ENCODE measurements at places on chromosomes 16 and 17.

- DNase-seq, result no peak
These were observed 41.1 kb downstream of the FTO start for GRCh38 chr16:53745086-53745485.

- no peak for DNase-seq
These were observed 3.6 kb downstream of the MMP25 start for GRCh38 chr16:3049921-3050481.

DNA sequence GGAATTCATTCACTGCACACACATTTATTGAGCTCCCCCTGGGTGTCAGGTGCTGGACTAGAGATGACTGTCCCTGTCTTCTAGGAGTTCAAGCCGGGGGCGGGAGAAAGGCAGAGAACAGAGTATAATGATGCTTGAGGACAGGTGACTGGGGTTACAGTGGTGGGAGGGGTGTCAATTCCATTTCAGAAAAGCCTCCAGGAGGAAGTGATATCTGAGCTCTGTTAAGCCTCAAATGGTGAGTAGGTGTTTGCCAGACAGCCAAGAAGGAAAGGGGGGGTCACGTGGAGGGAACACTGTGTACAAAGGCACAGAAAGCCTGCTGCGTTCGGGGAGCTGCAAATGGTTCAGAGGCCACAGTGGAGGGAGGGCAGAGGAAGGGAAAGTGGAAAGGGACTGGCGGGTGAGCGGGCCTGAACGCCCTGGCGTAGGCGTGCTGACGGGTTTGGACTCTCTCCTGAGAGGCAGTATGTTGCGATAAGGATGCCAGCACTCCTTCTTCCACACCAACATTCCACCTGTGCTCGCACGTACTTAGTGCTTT lies 9.7 kb upstream of the NXPH3 start:
- DNase-seq, result no peak

- DNase-seq, result no peak
These were observed 4.3 kb upstream of the THAP11 start for GRCh38 chr16:67837811-67838210.

DNA sequence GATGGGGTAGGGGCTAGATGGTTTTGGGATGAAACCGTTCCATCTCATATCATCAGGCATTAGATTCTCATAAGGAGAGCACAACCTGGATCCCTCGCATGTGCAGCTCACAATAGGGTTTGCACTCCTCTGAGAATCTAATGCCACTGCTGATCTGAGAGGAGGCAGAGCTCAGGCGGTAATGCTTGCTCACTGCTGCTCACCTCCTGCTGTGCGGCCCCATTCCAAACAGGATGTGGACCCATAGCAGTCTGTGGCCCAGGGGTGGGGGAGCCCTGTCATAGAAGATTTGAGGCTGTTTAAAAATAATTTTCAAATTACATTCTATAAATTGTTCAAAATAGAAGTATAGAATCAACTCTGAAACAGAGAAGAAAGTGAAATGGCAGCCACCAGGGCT lies 50.8 kb downstream of the PHKB start:
- DNase-seq, result no peak
